Breast epithelium (tissue), 4 donors: ENCODE measurements at places on chromosomes 3 and 15. TPM values are rescaled to one million over a fixed set of nuclear protein-coding genes. Genes with fewer than 3 reads are reported as not detected.

The PLA2G4E gene
- not detected for total RNA-seq

The PDZRN3 gene
- 36.0 TPM for total RNA-seq

The CTXND1 gene
- not detected for total RNA-seq

The ARPP21 gene
- total RNA-seq = not detected

The CIP2A gene
- 5.1 TPM for total RNA-seq

The ZNF660 gene
- 2.0 TPM for total RNA-seq

The TNFAIP8L3 gene
- 4.3 TPM for total RNA-seq

The SLTM gene
- 195 TPM for total RNA-seq

The ITPKA gene
- 0.15 TPM for total RNA-seq

The SNRPA1 gene
- total RNA-seq = 26.4 TPM

The XYLB gene
- total RNA-seq = 5.2 TPM

The CPNE9 gene
- not detected for total RNA-seq

The GASK1A gene
- 10.1 TPM for total RNA-seq

The GCNT3 gene
- total RNA-seq = 5.2 TPM

The HYPK gene
- total RNA-seq = 17.7 TPM

The GOLGA6L7 gene
- not detected for total RNA-seq

The VGLL4 gene
- 48.0 TPM for total RNA-seq

The NEO1 gene
- 27.5 TPM for total RNA-seq

The CLRN1 gene
- total RNA-seq = not detected

The USP13 gene
- total RNA-seq = 11.8 TPM

The COLQ gene
- 3.3 TPM for total RNA-seq

The RTP1 gene
- total RNA-seq = not detected

The TRIM42 gene
- not detected for total RNA-seq

The NANOGP8 gene
- total RNA-seq = 1.1 TPM

The SLC41A3 gene
- total RNA-seq = 50.1 TPM

The CCDC13 gene
- 2.9 TPM for total RNA-seq

The MYL3 gene
- total RNA-seq = 5.9 TPM

The CCR1 gene
- total RNA-seq = 4.3 TPM

The IL17RE gene
- 11.5 TPM for total RNA-seq

The RASL12 gene
- 20.3 TPM for total RNA-seq

The SCG5 gene
- total RNA-seq = not detected

The AZI2 gene
- total RNA-seq = 193 TPM

The ARGFX gene
- not detected for total RNA-seq

The ADAMTS9 gene
- total RNA-seq = 240 TPM

The TMEM40 gene
- total RNA-seq = 0.33 TPM

The PLCH1 gene
- 3.4 TPM for total RNA-seq

The ATOSA gene
- 157 TPM for total RNA-seq

The RAB6B gene
- total RNA-seq = 3.9 TPM

The KLHL24 gene
- total RNA-seq = 108 TPM

The MAGEL2 gene
- 0.33 TPM for total RNA-seq

The LCMT2 gene
- 9.5 TPM for total RNA-seq

The HACD3 gene
- total RNA-seq = 78.3 TPM

The SLC2A2 gene
- not detected for total RNA-seq

The RAD54L2 gene
- 22.6 TPM for total RNA-seq

The FRMD4B gene
- total RNA-seq = 35.0 TPM

The RAD18 gene
- total RNA-seq = 13.4 TPM

The HIGD2B gene
- not detected for total RNA-seq

The BFSP2 gene
- not detected for total RNA-seq

The ERICH6 gene
- 0.98 TPM for total RNA-seq

The MME gene
- 119 TPM for total RNA-seq

The PLEKHO2 gene
- 26.5 TPM for total RNA-seq

The LSAMP gene
- total RNA-seq = 3.5 TPM
